Psoas muscle (tissue), 8 donors: ENCODE measurements at places on chromosomes 1 and 21. TPM values are rescaled to one million over a fixed set of nuclear protein-coding genes. Genes with fewer than 3 reads are reported as not detected.

- no peak for DNase-seq
- H3K36me3 ChIP-seq = peaks cover 3% of the 10 kb centered on the region
- no peaks in the 10 kb centered on the region for H3K27me3 ChIP-seq
- no peak overlapping the region for H3K4me3 ChIP-seq
- no peak overlapping the region for H3K27ac ChIP-seq
These were observed 7.6 kb downstream of the HMGCL start for GRCh38 chr1:23817633-23818032.

MYOM3 gene
- 505 TPM for total RNA-seq

GJC2 gene
- 0.37 TPM for total RNA-seq

OR6N1 gene
- not detected for total RNA-seq

FAM229A gene
- total RNA-seq = 4.0 TPM

TIE1 gene
- 29.7 TPM for total RNA-seq

DNA sequence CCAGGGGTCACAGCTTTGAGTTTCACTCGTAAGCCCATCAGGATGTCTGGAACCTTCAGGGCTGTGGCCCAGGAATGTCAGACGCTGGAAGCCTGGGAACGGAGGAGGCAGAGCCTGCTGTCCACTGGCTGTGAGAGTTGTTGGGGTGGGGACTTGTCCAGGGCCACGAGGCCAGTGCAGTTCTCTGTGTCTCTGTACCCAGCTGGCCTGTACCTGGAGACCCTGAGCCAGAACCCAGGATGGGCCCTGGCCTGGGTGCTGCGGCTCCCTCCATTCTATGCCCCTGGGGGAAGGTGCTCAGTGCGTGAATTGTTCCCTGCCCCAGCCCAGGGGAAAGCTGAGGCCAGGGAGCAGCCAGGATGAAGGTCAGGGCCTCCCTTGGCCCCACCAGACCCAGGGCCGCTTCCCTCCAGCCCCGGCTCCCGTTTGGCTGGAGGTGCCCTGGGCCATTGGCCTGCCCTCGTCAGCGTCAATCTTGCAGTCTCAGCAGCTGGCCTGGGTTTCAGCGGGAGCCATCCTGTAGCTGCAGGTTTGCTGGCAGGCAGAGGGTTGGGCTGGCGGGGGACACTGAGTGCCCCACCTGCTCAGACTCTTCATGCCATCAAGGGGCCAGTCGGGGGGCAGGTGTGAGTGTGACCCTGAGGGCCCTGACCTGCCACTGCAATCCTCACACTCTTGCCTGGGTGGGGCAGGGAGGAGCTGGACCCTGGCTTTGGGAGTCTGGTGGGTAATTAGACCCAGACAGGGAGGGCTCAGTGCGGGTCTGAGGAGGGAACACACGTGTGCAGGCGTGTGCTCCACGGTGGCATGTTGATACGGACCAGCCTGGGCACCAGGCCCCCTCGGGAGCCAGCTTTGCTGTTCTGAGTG lies 724 bp upstream of the CALML6 start:
- peak; percentile 68 for DNase-seq
- H3K4me1 ChIP-seq = peaks cover 47% of the 10 kb centered on the region
- H3K4me3 ChIP-seq = no peak overlapping the region
- H3K36me3 ChIP-seq = no peaks in the 10 kb centered on the region
- H3K27ac ChIP-seq = peak overlapping the region; percentile 85
- no peaks in the 10 kb centered on the region for H3K27me3 ChIP-seq

DNA sequence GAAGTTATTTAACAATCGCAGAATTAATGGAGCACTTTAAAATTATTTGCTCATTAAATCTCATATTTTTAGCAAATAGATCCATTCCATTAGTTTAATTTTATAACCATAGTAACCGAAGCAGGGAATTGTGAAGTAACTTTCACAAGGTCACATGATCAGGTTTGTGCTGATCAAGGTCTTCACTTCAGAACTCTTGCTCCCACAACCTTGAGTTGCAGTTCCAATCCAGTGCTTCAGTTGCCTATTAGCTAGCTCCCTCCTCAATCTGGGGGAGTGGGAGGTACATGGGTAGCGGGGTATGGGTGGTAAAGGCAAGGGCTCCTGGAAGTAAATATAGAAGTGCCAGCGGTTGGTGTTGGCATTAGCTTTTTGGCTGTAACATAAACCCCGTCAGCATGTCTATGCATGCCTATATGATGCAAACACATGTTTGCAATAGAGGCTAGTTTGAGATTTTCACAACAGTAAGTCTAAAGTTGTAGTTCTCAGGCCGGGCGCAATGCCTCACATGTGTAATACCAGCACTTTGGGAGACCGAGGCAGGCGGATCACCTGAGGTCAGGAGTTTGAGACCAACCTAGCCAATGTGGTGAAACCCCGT lies 5.8 kb downstream of the ATP5IF1 start:
- H3K36me3 ChIP-seq = peaks cover 16% of the 10 kb centered on the region
- DNase-seq = no peak
- H3K27me3 ChIP-seq = no peaks in the 10 kb centered on the region
- H3K4me3 ChIP-seq = no peak overlapping the region
- H3K4me1 ChIP-seq = peaks cover 49% of the 10 kb centered on the region

CD52 gene
- total RNA-seq = 4.2 TPM

- no peaks in the 10 kb centered on the region for H3K27me3 ChIP-seq
- DNase-seq = no peak
- H3K36me3 ChIP-seq = peaks cover 79% of the 10 kb centered on the region
- H3K4me1 ChIP-seq = no peaks in the 10 kb centered on the region
- H3K4me3 ChIP-seq = no peak overlapping the region
These were observed 103.6 kb downstream of the SMYD2 start for GRCh38 chr1:214384373-214385079.

CFAP107 gene
- total RNA-seq = not detected

DNA sequence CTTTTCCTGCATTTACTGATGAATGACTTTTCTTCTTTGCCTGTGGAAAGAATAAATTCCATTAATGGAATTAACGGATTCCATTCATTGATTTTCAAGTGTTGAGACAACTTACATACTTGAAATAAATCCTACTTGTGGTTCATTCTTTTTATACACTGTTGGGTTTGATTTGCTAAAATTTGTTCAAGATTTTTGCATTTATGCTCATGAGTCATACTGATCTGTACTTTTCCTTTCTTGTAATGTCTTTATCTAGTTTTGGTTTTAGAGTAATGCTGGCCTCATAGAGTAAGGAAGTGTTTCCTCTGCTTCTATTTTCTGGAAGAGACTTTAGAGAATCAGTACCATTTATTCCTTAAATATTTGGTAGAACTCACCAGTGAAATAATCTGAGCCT lies 14.4 kb downstream of the UROD start:
- no peak overlapping the region for H3K4me3 ChIP-seq
- no peaks in the 10 kb centered on the region for H3K36me3 ChIP-seq
- H3K4me1 ChIP-seq = no peaks in the 10 kb centered on the region
- no peak overlapping the region for H3K27ac ChIP-seq
- no peaks in the 10 kb centered on the region for H3K27me3 ChIP-seq

GBP5 gene
- 0.29 TPM for total RNA-seq

DNA sequence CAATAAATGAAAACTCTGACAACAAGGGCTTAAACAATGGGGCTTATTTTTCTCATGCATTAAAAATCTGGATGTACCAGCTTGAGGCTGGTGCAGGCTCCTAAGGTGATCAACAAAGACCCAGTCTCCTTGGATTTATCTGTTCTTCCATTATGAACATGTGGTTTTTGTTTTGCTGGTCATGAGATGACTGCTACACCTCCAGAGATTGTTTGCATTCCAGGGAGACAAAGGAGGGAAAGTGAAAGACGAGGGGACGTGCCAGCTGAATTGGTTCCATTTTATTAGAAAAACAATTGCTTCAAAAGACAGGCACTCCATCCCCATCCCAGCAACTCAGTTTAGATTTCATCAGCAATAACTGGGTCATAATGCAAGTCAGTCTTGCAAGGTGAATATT lies 90.9 kb upstream of the KCNK1 start:
- DNase-seq = no peak
- H3K27me3 ChIP-seq = no peaks in the 10 kb centered on the region
- no peaks in the 10 kb centered on the region for H3K4me1 ChIP-seq

- H3K4me3 ChIP-seq = no peak overlapping the region
- H3K36me3 ChIP-seq = no peaks in the 10 kb centered on the region
- no peak for DNase-seq
- H3K4me1 ChIP-seq = no peaks in the 10 kb centered on the region
- no peaks in the 10 kb centered on the region for H3K27me3 ChIP-seq
These were observed 7.6 kb upstream of the C1orf116 start for GRCh38 chr1:207040181-207040533.

DNA sequence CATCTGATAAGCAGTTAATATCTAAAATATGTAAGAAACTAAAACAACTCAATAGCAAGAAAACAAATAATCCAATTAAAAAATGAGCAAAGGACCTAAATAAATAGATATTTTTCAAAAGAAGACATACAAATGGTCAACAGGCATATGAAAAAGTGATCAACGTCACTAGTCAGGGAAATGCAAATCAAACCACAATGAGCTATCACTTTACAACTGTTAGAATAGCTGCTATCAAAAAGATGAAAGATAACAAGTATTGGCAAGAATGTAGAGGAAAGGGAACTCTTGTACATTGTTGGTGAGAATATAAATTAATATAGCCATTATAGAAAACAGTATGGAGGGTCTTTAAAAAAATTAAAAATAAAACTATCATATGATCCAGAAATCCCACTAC lies 40.7 kb upstream of the NEK7 start:
- H3K27ac ChIP-seq = no peak overlapping the region
- peaks cover 8% of the 10 kb centered on the region for H3K4me1 ChIP-seq
- DNase-seq = no peak
- no peak overlapping the region for H3K4me3 ChIP-seq
- no peaks in the 10 kb centered on the region for H3K36me3 ChIP-seq
- H3K27me3 ChIP-seq = no peaks in the 10 kb centered on the region

OR2G2 gene
- not detected for total RNA-seq

- H3K27me3 ChIP-seq = no peaks in the 10 kb centered on the region
- H3K27ac ChIP-seq = no peak overlapping the region
- no peak for DNase-seq
- H3K36me3 ChIP-seq = no peaks in the 10 kb centered on the region
These were observed 17.4 kb downstream of the TIAM1 start for GRCh38 chr21:31326522-31327242.

DNA sequence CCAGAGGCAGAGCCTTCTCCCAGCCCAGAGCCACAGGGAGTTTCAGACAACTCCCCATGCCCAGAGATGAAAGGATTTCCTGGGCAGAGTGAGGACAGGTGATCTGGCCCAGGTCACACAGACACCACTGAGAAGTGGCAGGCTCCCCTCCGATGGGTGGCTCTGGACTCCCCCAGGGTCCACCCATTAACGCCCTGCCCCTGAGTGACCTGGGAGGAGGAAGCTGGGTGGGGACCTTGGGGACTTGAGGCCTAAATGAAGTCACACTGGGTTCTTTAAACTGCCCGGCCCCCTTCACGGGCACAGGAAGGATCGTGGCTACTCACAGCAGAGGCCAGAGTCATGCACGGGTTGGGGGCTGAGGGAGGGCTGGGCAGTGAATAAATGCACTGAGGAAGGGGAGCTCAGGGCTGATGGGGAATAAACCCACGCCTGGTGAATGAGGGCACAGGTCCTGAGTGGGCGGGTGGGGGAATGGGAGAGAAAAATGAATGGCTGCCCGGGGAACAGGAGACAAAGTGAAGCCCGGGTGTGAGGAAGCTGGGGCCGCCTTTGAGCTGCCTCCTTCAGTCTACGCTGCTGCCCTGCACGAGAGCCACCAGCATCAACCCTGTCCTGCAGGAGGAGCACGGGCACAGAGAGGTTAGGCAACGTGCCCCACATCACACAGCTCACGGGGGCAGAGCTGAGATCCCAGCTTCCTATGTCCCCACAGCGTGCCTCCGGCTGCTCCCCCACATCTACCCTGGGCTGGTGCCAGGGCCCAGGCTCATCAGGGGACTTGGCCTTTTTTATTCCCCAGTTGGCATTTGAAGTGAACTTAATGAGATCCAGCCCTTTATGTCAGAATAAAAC lies 404.3 kb downstream of the MATN1 start:
- no peak for DNase-seq
- no peak overlapping the region for H3K4me3 ChIP-seq
- H3K27ac ChIP-seq = no peak overlapping the region
- no peaks in the 10 kb centered on the region for H3K36me3 ChIP-seq

GRCh38 chr1:232307296-232308017 lies 322.5 kb downstream of the SIPA1L2 start:
- no peaks in the 10 kb centered on the region for H3K27me3 ChIP-seq
- no peak overlapping the region for H3K27ac ChIP-seq
- peaks cover 13% of the 10 kb centered on the region for H3K4me1 ChIP-seq
- no peaks in the 10 kb centered on the region for H3K36me3 ChIP-seq

GRCh38 chr1:24875991-24876506 lies 54.0 kb downstream of the RUNX3 start:
- no peaks in the 10 kb centered on the region for H3K27me3 ChIP-seq
- no peaks in the 10 kb centered on the region for H3K4me1 ChIP-seq
- no peak overlapping the region for H3K27ac ChIP-seq
- H3K36me3 ChIP-seq = no peaks in the 10 kb centered on the region
- no peak for DNase-seq

LRRC71 gene
- not detected for total RNA-seq
